ENCODE measurements at places on chromosomes 13 and 19.

DNA sequence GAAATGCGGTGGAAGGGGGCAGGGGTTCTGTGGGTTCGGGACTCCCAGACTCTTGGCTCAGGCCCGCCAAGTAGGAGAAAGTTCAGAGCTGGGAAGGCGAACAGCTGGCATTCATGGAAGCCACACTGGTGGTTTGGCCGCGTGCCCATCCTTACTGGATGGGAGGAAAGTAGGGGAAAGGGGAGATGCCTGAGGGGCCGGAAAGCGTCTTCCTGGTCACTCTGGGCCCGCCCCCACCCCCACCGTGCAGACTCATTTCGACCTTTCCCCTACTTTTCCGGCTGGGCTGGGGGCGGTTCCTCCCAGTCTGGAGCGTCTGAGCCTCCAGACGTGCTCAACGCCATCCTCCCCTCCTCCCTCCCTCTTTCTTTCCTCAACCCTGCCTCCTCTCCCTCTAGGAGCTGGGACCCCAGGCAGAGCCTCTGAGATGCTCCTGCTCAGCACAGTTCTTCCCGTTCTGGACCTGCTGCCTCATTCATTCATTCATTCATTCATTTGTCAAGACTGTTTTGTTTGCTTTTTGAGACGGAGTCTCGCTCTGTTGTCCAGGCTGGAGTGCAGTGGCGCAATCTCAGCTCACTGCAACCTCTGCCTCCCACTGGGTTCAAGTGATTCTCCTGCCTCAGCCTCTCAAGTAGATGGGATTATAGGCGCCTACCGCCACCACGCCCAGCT is 3.5 kb downstream of the ANGPTL4 start:
- DNase-seq = no peak

DNA sequence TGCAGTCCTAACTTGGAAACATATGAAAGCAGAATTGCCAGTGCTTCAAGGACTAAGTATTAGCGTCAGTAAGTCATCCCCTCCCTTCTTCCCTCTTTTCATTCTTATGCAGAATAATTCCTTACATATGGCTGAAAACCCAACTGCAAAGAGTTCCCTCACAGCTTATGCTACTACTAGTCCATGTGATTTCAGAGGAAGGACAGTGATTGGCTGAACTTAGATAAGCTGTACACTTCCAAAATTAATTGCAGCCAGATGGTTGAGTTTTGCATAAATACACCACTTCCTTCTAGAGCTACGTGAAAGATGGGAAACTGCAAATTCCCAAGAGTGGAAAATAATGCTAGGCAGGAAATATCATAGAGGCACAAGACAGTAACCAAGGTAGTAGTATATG is 730.4 kb downstream of the OLFM4 start:
- DNase-seq = no peak

DNA sequence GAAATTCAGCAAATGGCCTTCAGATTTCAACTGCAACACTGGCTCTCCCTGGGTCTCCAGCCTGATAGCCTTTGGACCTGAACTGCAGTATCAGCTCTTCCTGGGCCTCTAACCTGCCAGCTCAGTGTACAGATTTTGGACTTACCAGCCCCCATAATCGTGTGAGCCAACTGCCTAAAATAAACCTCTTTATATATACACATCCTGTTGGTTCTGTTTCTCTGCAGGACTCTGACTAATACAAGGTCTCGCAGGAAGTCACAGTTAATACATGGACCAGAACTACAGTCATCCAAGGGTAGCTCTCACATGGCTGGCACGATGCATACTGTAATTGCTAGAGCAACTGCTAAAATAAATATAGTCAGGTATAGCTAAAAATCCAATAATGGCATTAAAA is 85.1 kb downstream of the KATNAL1 start:
- DNase-seq = no peak

DNA sequence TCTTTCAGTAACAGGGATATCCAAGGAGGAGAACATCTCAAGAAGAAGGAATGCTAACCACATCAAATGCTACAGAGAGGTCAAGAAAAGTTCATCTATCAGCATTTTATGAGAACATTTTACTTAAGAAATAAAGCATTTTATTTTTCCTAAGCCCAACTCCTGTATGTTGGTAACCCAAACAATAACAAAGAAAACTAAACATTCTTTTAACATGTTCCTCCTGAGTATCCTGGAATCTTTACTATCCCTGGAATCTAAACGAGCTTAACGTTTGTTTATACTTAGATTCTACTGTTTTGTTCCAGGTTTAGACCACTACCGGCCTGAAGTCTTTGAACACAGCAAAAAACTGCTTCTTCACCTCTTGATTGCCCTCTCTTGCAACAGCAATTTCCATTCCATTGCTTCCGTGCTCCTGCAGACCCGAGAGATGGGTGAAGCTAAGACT is 89.7 kb downstream of the ZAR1L start:
- DNase-seq = no peak

DNA sequence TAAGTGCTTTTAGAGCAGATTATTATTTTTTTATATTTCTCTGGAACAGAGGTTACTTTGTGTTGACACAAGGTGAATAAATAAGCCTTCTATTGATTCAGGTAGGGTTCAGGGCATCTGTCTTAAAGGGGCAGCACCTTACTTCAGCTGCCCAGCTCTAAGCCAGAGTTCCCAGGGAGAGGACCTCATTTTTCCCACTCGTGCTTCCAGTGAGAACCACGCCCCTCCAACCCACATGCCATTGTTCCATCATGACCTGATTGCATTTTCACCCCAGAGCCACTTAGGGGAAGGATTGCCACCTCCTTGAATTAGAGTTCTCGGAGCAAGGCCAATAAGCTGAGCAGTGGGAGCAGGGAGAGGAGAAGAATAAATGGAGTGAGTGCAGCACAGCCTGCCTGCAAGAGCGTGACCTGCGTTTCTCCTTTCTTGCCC is 104.3 kb upstream of the FRY start:
- DNase-seq = no peak

- DNase-seq = no peak
Observed at GRCh38 chr19:35264268-35265125, 4.3 kb upstream of the USF2 start.

GRCh38 chr13:75656425-75656989 is 20.4 kb downstream of the LMO7 start:
- DNase-seq = no peak

DNA sequence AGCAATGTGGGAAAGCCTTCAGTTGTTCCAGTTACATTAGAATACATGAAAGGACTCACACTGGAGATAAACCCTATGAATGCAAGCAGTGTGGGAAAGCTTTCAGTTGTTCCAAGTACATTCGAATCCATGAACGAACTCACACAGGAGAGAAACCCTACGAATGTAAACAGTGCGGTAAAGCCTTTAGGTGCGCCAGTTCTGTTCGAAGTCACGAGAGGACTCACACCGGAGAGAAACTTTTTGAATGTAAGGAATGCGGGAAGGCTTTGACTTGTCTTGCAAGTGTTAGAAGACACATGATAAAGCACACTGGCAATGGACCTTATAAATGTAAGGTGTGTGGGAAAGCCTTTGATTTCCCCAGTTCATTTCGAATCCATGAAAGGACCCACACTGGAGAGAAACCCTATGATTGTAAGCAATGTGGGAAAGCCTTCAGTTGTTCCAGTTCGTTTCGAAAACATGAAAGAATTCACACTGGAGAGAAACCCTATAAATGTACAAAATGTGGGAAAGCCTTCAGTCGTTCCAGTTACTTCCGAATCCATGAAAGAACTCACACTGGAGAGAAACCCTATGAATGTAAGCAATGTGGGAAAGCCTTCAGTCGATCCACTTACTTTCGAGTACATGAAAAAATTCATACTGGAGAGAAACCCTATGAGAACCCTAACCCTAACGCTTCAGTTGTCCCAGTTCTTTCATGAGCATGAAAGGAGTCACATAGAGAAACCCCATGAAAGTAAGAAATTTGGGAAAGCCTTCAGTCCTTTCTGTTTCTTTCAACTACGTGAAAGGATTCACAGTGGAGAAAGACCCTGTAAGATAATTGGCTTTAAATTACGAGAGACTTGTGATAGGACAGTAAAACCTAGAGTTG is 20.1 kb downstream of the ZNF627 start:
- no peak for DNase-seq

DNA sequence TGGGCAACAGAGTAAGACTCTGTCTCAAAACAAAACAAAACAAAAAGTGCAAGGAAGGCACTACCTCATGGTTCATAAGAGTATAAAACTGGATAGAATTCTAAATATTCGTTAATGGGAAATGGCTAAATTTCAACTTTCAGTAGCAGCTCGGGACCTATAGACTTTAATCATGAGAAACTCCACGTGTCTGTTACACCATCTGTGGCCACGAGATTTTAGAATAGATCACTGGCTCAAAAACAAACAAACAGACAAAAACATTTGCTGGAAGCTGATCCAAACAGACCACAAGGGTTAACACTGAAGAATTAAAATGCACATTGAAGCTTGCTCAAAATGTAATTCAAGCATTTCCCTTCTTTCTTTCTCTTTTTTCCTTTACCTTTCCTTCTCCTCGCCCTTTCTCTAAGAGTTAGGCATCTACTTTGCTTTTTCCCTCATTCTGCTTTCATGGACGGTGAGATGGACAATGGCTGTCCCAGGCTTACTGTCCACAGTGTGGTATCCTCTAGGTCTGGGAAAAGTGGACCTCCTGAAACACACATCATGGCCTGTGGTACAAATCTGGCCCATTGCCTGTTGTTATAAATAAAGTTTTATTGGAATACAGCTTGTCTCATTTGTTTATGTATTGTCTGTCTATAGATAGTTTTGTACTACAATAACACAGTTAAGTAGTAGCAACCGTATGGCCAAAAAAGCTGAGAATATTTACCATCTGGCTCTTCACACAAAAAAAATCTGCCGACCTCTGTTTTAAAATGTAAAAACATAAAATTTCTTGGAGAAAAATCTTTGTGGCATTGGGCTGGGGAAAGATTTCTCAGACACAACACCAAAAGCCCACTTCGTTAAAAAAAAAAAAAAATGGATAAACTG is 10.3 kb downstream of the ELAVL1 start:
- no peak for DNase-seq

GRCh38 chr19:19140476-19140875 is 2.2 kb upstream of the TMEM161A start:
- DNase-seq = no peak

DNA sequence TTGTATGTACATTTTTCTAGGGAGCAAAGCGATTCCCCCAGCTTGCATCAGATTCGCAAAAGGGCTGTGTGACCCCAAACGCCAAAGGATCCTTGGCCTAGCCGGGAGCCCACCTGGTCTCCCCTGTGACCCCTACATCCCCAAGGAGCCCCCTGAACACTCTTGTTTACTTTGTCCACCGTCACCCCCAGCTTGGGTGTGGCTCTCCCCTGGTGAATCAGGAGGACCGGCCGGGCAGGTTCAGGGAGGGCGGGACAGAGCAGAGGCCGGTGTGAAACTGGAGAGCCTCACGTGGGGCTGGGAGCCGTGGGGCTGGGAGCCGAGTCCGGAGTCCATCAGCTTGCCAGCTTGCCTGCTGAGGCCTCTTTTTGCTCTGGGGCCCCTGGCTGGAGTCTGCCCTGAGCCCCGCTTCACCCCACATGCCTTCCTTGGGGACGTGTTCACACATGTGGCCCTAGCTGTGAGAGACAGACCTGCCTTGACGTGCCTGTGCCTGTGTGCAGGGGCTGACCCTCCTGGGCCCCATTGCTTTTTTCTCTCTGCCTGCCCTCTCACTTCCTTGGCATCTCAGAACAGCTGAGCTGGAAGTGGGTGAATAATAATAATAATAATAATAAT is 2.0 kb downstream of the ITPKC start:
- peak; percentile 31 for DNase-seq

GRCh38 chr13:107258599-107259187 is 690.8 kb upstream of the ARGLU1 start:
- no peak for DNase-seq

- no peak for DNase-seq
Observed at GRCh38 chr13:20291037-20291436, 58.9 kb upstream of the GJB6 start.

DNA sequence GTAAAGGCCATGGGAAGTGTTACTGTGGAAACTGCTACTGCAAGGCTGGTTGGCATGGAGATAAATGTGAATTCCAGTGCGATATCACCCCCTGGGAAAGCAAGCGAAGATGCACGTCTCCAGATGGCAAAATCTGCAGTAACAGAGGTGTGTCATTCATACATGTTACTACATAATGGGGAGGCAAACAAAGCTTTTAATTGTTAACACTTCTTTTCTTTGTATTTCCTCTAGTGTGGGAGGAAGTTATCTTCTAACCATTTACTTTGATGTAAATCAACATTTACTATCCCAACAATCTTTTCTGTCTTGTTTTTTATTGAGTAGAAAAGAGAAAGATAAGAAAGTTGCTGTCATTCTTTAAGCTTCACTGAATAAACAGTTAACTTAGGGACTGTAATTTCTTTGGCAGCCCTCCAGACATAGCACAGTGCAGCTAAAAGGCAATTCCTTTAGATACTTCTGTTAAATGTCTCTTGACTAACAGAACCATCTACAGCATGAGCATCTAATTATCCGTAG is 126.9 kb downstream of the ITGBL1 start:
- DNase-seq = no peak

- DNase-seq = no peak
Observed at GRCh38 chr13:38703255-38703654, 16.4 kb downstream of the FREM2 start.

- no peak for DNase-seq
Observed at GRCh38 chr13:111857846-111858560, 208.9 kb upstream of the SOX1 start.

GRCh38 chr13:28610996-28611395 is 47.9 kb upstream of the POMP start:
- DNase-seq = peak; percentile 33

DNA sequence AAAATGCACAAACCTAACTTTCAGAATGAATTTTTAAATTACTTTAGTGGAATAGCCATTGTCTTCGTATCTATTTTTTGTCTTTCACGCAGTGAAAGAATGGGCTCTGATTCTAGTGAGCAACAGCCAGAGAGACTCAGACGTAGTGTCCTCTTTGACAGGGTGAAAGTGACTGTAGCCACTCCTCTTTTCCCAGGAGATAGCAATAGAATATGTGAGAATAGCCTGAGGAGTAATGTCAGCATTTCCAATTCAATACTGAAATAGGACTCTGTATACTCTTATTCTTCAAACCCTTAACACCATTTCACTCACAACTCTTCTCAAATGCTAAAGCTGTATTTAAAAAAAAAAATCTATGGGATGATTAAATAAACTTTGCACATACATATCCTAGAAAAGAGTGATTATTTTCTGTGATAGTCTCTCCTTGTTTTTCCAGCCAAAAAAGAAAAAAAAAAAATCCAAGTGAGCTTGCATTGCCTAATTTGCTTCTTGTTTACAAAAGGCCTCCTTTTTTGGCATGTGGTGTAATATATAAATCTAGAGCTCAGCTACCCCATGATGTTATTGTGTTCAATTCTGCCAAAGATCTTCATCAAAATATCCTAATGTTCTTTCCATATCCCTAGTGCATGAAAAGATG is 626.1 kb upstream of the SLITRK6 start:
- DNase-seq = no peak

GRCh38 chr19:5686326-5686646 is 3.8 kb upstream of the RPL36 start:
- no peak for DNase-seq
